Stimulated activated CD4-positive, alpha-beta T cell treated with anti-CD3 and anti-CD28 coated beads, Interleukin-4, amount 100 ng/mL, for 24 hours (primary cell): ENCODE measurements at places on chromosomes 11 and 22.

DNA sequence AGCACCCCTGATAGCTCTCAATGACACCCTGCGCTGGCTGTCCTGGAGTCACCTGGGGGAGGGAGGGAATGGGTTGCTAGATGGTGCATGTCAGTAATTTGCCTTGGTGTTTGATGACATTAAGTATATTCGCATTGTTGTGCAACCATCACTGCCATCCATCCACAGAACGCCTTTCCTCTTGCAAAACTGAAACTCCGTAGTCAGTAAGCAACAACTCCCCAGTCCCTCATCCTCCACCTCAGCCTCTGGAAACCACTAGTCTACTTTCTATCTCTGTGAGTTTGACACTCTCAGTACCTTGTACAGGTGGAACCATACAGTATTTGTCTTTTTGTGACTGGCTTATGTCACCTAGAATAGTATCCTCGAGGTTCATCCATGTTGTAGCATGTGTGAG, 62.6 kb downstream of the PKNOX2 start:
- no peak for DNase-seq

GRCh38 chr11:56848141-56848809, 99.8 kb upstream of the OR9G4 start:
- DNase-seq, result no peak

DNA sequence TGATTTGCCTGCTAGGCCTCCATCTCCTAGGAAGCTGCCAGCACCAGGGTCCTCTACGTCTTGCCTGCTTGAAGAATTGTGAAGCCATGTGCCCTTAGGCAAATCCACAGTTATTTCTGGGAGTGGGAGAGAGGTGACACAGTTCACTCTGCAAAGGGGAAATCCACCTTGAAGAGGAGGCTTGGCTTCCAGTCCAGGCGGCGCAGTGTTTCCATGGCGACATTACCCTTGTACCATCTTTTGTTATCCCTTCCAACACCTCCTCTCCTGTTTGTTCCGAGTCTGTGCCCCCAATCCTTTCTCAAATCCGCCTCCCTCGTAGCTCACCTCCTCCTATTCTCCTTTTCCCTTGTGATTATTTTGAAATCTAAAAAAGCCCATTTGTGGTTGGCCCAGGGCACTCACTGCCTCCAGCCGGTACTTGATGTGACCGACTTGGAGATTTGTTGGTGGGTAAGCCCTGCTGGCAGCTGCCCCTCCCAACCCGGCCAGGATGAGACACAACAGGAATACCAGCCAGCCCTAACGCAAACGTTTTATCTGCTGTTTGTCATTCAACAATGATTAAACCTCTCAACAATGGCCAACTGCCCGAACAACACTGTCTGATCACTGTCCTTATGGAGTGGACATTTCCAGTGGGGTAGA, 18.4 kb downstream of the SYT13 start:
- no peak for DNase-seq

- no peak for DNase-seq
Measured at GRCh38 chr11:10606536-10607208, 38.2 kb upstream of the LYVE1 start.

- no peak for DNase-seq
Measured at GRCh38 chr11:131522851-131523250, 152.4 kb downstream of the NTM start.

DNA sequence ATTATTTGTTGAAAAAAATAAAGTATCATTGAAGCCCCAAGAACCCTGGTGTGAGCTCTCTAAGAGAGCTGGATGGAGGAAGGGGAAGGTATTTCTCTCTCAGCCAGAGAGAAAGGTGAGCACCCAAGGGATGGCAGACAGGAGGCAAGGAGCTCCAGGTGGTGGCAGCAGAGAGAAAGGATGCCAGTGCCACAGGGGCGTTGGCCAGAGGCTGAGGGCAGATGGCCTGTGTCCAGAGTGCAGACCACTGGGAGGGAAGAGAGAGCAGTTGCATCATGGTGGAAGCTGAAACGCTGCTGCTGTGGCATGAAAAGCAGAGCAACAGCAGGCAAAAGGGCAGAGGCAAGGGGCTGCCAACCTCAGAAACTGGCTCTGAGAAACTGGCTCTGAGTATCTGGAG, 8.5 kb downstream of the SPON1 start:
- DNase-seq, result no peak
